ENCODE measurements at places on chromosomes 4 and X.

- DNase-seq = no peak
Observed at GRCh38 chr4:3816983-3817960, 51.1 kb downstream of the ADRA2C start.

DNA sequence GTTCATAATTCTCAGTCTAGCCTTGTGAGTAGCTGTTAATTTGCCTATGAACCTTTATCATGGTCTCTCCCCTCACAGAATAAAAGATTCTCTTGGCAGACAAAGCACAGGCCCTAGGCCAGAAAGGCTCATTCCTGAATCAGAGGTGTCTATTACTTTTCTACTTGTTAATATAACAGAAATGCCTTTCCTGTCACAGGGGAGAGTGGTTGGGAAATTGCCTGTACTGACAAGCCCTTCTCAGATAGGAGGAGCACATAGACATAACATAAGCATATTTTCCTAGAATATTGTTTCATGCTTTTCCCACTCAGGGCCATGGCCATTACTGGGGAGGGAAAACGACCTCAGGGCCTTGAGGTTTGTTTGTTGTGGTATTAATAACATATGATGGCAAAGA is 308.3 kb downstream of the BMPR1B start:
- DNase-seq = no peak

DNA sequence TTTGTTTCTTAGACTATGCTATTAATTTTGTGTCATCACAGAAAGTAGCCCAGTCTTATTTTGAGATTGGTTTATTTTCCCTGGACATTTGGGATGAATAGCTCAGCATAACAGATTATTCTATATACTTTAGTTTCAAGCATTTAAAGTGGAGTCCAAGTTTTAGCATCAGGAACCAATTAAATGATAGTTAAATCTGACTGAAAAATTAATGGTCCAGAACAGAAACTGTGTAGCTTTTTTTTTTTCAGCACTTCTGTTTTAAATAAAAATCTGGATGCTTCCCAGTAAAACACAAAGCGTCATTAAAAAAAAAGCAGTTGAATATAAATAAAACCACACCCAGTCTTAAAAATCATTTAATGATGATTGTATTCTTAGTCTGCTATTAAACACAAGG is 59.4 kb upstream of the PITX2 start:
- DNase-seq = no peak

GRCh38 chrX:16517039-16517605 is 132.8 kb upstream of the S100G start:
- DNase-seq = no peak

GRCh38 chr4:16227462-16227868 is 1.2 kb upstream of the TAPT1 start:
- DNase-seq = no peak

- no peak for DNase-seq
Observed at GRCh38 chr4:159463235-159463634, 360.4 kb downstream of the RAPGEF2 start.

DNA sequence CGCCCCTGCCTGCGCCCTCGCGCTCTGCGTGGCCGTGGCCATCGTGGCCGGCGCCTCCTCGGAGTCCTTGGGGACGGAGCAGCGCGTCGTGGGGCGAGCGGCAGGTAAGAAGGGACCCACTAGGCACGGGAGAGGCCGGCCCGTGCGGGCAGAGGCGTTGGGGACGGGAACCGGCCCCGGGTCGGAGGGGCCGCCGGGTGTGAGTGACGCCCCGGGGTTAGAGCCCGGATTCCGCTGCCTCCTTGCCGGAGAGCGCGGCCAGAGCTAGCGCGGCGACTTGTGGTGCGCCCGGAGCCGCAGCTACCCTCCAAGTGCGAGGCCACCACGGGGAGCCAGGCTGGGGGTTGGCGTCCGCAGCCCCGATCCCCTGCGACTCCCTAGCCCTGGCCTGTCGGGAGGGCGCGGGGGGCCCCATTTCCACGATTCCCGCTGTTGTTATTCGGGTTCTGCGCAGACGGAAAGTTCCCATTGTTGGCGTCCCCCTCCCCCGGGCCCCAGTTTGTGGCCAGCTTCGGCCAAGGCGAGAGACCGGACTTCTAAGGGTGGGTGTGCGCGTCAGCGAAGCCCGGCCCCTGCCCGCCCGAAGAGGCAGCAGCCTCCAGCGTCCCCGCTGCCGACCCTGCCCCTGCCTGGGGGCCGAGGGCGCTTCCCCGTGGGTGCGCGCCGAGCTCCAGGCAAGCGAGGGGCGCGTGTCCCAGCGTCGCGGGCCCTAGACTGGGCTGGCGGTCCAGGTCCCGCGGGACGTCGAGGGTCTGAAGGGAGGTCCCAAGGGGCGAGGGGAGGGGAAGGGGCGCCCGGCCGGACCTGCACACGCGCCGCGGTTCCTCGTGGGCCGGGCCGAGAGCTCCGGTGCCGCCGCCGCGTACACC is 1.1 kb downstream of the FGFR3 start:
- peak; percentile 41 for DNase-seq

GRCh38 chr4:123976285-123976684 is 579.7 kb downstream of the SPRY1 start:
- no peak for DNase-seq

GRCh38 chr4:156347412-156348075 is 393.9 kb upstream of the CTSO start:
- no peak for DNase-seq

DNA sequence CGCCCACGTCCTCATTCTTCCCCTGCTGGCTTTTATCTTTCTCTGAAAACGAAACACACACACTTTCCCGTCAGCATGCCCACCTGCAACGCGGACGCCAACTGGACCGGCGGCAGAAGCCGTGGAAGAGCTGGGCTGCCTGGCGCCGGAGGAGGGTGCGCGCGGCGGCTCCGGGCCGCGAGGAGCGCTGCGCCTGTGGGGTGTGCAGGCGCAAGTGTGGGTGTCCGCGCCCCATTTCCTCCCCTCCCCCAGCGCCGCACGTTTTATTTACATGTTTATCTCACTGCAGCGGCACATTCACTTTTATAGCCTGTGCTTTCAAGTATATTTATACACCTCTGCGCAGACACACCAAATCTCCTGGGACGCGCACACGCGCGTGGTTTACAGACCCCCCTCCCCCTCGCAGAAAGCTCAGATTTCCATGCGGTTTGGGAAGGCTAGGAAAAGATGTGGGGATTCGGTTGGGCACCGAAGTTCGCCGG is 1.5 kb downstream of the PITX2 start:
- no peak for DNase-seq

DNA sequence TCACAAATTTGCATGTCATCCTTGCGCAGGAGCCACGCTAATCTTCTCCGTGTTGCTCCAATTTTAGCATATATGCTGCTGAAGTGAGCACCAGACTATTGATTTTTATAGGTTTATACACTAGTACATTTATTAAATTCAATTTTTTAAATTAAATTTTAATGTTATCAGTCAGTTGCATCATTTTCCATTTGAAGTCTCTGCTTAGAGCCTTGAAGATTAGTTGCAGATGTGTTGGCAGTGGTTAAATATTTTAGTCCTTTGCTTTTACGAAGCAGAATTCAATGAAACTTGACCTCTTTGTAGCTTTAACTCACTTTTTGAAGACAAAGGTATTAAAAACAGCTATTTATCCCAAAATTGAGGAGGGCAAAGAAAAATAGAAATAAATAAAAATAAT is 16.5 kb downstream of the TRAPPC11 start:
- no peak for DNase-seq

GRCh38 chr4:73998040-73999011 is at the start of gene CXCL5:
Gene CXCL5 (minus strand): TSS chr4:73998677. CDS start chr4:73998581, 96 bp downstream.
- DNase-seq = peak; percentile 75

- no peak for DNase-seq
Observed at GRCh38 chr4:112201915-112202505, 29.6 kb upstream of the AP1AR start.

DNA sequence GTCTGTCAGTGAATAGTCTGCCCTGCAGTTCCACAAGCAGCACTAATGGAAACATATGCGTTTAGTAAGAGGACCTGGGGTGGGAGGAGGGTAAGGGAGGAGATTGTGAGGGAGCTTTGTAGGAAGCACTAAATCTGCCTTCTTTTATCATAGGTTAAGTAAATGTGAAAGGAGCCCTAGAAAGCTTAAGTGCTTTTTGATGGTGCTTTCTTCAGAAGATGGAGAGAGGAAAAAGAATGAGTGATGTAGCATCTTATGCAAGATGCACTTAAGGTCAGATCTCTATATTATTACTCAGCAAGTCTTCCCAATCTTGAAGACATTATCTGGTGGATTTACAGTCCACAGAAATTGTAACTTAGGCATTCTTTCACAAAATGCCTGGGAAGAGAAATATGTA is 322.7 kb downstream of the PDHA2 start:
- DNase-seq = no peak

GRCh38 chr4:168162604-168163003 is 70.3 kb downstream of the ANXA10 start:
- no peak for DNase-seq

GRCh38 chr4:177517862-177518261 is 75.6 kb upstream of the AGA start:
- no peak for DNase-seq

- no peak for DNase-seq
Observed at GRCh38 chrX:154821523-154821922, 12.9 kb downstream of the SMIM9 start.

- no peak for DNase-seq
Observed at GRCh38 chrX:120457766-120458180, 11.3 kb downstream of the LAMP2 start.

- DNase-seq = no peak
Observed at GRCh38 chr4:28536124-28536523, 1675.5 kb downstream of the STIM2 start.

- DNase-seq = no peak
Observed at GRCh38 chr4:61277785-61278760, 77.9 kb downstream of the ADGRL3 start.

- DNase-seq = no peak
Observed at GRCh38 chr4:186739802-186740434, 16.3 kb upstream of the FAT1 start.

- DNase-seq = no peak
Observed at GRCh38 chr4:116020141-116020722, 906.8 kb upstream of the NDST4 start.

DNA sequence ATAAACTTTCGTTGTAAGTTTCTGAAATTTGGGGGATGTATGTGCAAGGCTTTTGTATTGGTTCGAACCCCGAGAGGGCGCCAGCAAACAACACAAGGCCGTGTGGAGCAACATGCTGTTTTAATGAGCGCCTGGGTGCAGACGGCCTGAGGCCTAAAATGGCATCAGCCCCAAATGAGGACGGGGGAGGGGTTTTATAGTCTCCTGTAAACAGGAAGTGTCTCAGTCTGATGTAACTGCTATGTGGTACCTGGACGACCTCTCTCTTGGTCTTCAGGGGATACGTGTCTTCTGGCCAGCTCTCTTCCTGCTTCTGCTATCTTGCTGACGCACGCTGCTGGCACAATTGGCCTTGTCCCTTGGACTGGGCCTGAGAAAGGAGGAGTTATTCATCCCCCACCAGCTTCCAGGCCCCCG is 1348.0 kb downstream of the ADGRL3 start:
- peak; percentile 61 for DNase-seq

- no peak for DNase-seq
Observed at GRCh38 chrX:16651391-16652024, 1.6 kb downstream of the S100G start.

DNA sequence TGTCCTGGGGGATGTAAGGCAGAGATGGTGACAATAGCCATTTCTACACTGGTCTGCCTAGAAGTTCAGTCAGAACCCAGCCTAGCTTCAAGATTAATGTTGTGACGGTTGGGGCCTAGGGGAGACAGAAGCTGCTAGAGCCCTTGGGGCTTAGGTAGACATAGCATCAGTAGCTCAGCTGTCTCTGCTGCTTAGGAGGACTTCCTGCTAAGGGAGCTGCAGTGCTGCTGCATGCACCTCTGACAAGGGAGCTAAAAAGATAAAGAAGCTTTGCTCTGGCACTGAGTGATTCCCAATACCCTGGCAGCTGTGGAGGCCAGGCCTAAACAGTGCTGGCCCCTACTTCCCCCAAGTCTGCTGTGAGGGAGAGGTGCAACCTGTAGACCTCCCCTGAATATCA is 116.0 kb downstream of the CT47B1 start:
- no peak for DNase-seq

DNA sequence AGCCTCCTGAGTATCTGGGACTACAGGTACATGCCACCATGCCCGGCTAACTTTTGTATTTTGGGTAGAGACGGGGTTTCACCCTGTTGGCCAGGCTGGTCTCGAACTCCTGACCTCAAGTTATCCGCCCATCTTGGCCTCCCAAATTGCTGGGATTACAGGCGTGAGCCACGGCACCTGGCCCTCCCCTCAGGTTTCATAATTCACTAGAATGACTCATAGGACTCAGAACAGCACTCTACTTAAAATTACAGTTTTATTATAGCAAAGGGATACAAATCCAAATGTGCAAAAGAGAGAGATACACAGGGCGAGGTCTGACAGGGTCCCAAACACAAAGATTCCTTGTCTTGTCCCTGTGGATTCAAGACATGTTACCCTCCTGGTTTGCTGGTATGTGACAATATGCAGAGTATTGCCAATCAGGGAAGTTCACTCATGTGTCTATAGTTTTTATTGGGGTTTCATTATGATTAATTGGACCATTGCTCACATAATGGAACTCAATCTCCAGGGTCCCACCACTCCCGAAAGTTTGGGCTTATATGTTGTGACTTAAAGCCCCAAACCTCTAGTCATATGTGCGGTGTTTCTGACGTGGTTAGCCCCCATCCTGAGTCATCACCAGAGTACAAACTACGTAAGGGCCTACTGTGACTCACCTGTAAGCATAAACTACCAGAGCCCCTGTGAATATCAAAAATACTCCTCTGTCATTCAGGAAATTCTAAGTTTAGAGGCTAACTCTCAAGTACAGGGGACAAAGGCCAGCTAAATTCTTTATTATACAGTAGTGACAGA is 5.2 kb downstream of the YIPF6 start:
- DNase-seq = no peak

- no peak for DNase-seq
Observed at GRCh38 chrX:65516756-65517155, 17.8 kb downstream of the LAS1L start.

GRCh38 chr4:10441512-10441911 is 15.7 kb downstream of the ZNF518B start:
- peak; percentile 13 for DNase-seq

DNA sequence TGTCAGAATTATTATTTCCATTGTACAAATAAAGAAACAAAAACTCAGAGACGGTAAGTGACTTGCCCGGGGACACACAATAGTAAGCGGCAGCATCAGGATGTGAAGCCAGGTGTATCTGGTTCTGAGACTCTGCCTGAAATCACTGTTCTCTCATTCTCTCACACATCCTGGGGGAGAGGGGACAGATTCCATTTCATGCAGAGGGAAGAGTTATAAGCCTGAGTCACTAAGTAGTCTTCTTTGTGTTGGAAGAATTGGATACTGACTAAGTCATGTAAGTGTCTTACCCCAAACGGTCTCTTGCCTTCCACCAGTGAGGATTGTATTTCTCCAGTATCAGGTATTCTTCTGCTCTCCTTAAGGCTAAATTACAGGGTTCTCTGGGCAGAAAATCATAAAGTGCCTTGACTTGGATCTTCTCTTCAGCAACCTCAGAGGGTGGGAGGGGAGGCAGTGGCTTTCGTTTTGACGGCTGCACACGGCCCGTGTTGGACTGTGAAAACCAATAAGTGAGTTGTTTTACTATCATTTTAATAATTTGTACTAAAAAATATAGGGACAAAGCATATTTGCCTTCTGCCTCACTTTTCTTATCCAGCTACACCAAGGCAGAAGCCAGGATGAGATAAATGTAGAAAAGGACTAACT is 21.9 kb downstream of the TXK start:
- DNase-seq = no peak
